ENCODE measurements at places on chromosomes 1 and 21.
A peak's percentile ranks its signal among the peaks of the same experiment; 100 is the strongest.

DNA sequence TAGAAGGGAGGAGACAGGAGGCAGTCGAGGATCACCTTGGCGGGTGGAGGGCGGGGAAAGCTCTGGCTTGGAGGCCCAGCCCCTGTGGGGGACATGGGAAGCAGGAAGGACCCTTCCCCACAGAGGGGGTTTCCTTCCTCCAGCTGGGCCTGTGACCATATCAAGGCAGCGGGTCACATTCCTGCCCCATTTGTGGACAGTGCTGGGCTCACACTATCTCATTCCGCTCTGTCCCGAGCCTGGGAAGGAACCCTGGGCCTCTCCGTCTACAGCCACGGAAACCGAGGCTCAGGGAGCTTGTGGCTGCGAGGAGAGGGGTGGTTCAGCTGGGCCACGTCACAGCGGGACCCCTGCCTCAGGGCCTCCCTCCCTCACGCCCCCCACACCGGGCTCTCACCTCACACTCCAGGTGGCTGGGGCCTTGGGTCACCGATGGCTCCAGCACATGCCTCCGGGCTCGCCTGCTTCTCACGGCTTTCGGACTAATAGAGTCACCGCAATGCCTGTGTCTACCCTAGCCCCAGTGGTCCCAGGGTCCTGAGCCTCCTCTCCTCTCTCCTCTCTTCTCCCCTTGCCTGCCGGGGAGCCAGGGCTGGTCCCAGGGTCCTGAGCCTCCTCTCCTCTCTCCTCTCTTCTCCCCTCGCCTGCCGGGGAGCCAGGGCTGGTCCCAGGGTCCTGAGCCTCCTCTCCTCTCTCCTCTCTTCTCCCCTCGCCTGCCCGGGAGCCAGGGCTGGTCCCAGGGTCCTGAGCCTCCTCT is 56.4 kb downstream of the SLC19A1 start:
- no peak for DNase-seq

DNA sequence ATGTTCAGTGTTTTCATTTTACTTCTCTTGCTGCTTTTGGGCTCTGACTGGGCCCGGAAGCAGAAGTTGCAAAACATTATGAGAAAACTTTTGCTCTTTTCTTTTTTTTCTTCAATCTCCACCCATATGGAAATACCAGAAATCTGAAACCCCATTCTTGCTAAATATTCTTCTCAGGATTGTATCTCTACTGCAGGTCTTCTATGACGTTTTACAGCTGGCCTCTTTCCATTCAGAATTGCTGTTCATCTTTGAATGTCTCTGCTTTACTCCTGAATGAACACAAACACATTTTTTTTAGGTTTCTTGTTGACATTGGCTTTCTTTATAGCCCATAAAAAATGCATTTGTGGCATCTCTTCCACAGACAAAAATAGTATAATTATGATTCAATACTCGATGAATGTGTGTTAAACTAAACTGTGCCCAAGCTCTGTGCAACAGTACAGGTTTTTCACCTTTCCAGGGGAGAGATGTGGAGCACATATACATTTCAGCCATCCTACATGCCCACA is 18.8 kb downstream of the PTPRC start:
- peak; percentile 9 for DNase-seq

DNA sequence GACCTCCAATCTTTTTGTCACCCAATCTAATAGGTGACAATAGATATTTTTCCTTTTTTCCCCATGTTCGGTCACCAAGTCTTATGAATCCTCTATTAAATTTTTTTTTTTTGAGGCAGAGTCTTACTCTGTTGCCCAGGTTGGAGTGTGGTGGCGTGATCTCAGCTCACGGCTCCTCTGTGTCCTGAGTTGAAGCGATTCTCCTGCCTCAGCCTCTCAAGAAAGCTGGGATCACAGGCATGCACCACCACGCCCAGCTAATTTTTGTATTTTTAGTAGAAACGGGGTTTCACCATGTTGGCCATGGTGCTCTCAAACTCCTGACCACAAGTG is 42.5 kb upstream of the MTF1 start:
- no peak for DNase-seq

GRCh38 chr1:42392967-42393848 is 12.6 kb downstream of the RIMKLA start:
- no peak for DNase-seq

GRCh38 chr1:17392199-17392740 is 20.3 kb downstream of the PADI6 start:
- no peak for DNase-seq

- DNase-seq = no peak
Observed at GRCh38 chr21:25907573-25908275, 173.0 kb downstream of the GABPA start.

DNA sequence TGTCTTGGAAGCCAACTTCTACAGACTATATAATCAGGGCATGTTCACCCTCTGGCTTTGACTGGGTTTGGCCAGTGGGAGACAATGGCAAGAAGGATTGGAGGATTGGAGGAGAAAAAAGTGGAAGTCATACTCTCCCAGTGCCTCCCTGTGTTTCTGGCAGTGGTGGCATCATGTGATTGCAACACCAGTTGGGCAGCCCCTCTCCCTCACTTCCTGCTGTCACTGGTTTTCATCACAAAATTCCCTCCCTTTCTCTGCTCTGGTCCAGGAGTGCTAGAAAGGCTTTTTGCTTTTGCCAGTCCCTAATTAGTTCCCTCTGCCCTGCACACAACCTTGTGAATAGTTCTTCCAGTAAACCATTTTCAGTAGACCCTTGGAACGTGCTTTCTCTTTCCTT is 3.7 kb upstream of the QSOX1 start:
- DNase-seq = peak; percentile 26

Measured in NCI-H1417 (cell line).